ENCODE measurements at places on chromosomes 11 and 22.

- DNase-seq: no peak
These were observed 436.4 kb downstream of the TBC1D22A start for GRCh38 chr22:47198801-47199251.

GRCh38 chr22:16818538-16818937, 6.7 kb downstream of the XKR3 start:
- DNase-seq: no peak

GRCh38 chr11:2298795-2299761, 2.6 kb downstream of the C11orf21 start:
- DNase-seq: peak; percentile 7

DNA sequence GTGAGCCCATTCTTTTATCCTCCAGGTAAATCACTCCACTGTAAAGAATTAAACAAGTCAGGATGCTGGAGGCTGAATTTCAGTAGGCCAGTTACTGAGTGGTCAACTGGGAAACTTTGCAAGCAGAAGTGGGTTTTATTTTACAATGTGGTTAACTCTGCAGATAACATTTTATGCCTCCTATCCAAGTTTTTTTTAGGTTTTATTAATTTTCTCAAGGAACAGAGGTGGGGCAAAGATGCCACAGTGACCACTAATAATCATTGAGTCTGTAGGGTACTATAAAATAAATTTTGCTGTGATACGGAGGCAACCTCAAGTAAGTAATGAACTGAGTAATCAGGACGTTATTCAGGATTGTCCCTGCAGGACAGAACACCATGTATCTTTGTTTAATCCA, 599.9 kb downstream of the METTL15 start:
- DNase-seq: no peak

- DNase-seq: no peak
These were observed 7.0 kb downstream of the CHST1 start for GRCh38 chr11:45658292-45658991.

DNA sequence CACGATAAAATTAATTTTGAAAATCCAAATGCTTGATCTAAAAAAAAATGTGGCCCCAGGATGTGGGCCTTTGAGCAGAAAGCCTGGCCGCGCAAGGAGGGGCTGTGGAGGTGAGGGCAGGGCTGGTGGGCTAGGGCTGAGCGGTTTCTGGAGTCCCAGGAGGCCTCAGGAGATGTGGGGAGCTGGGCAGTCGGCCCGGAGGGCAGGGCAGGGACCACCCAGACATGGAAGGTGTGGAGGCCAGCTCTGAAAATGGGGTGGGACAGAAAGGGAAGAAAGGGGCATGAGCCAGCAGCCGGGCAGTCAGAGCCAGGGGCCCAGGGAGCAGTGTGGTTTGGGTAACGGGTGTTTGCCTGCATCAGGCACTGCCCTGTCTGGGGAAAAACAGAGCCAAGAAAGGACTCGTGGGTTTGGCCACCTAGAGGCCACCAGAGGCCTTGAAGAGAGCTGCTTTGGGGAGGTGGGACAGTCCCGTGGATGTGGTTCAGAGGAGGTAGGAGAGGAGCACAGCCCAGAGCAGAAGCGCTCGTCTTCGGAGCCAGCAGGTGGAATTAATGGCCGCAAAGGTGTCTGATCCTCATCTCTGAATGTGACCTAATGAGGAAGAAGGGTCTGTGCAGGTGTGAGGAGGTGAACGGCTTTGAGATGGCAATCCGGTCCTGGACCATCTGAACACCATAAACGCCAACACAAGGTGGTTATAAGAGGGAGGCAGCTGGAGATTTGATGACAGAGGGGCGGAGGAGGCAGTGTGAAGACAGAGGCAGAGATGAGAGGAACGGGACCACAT, 50.2 kb downstream of the IGF2 start:
- DNase-seq: no peak

DNA sequence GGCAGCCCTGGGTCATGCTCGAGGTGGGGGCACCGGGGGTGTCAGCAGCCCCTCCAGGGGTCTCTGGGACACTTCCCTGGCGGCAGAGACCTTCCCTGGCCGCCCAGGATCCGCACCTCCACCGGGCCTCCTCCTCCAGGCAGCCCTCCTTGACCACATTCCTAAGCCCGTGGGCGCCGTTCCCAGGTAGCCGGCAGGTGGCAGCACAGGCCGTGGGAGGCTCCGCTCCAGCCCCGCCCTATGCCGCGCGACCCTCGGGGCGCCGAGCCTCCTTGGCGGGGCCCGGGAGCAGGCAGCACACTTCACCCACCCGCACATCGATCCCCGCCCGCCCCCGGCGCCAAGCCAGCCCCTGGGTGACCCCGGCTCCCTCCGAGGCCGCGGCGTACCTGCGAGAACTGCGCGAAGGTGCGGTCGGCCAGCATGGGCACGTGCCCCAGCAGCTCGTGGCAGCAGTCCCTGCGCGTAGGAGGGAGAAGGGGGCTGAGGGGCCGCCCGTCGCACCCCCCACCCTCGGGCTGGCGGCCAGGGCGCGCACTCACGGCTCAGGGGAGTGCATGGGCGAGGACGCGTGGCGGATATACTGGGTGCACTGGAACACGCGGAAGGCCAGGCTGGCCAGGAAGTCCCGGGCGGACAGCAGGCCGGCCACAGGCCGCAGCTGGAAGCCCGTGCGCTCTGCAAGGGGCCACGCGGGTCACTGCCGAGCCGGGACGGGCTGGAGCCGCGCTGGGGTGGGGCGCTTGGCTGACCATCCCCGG, 5.3 kb upstream of the INS start:
- DNase-seq: peak; percentile 20
